Right ventricle myocardium superior (tissue), 1 donor: ENCODE measurements at places on chromosomes 2 and 18.

DNA sequence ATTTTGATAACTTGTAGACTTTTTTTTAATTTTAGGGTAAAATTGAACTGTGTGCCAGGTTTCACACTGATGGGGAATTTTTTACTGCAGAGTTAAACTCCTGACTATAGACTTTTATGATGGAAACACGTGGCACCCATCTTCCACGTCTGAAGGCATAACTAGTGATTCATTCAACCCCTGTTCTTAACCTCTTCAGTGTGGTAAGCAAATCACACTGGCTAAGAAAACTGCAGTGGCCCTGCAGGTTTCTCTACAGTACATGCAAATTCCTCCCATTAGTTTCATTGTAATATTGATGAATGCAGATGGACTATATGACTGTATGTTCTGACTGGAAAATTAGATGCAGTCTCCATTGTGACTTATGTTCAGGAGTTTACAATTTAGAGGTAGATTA is 47.2 kb downstream of the SMAD4 start:
- DNase-seq = no peak

- DNase-seq = no peak
These were observed 46.7 kb downstream of the REEP1 start for GRCh38 chr2:86290596-86291327.

GRCh38 chr18:36974686-36975085 is 145.8 kb downstream of the KIAA1328 start:
- no peak for DNase-seq

DNA sequence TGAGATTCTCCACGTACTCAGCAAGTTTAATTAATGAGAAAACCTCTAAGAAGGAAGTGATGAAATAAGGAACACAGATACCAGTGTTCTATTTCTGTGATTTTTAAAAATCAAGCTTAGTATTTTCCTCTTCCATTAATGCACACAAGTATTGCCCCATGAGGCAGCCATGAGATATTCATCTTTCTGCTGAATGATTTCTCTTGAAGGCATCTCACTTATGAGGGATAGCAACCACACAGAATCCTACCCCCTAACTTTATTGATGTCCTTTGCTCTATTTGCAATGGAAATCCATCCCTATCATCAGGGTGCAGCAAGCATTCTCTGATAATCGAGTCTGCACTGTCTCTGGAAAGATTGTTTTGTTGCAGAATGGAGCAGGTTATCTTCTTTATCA is 244.1 kb upstream of the NRP2 start:
- DNase-seq = no peak
